ENCODE measurements at places on chromosomes 1 and 21. TPM values are rescaled to one million over a fixed set of nuclear protein-coding genes. Genes with fewer than 3 reads are reported as not detected.

DNA sequence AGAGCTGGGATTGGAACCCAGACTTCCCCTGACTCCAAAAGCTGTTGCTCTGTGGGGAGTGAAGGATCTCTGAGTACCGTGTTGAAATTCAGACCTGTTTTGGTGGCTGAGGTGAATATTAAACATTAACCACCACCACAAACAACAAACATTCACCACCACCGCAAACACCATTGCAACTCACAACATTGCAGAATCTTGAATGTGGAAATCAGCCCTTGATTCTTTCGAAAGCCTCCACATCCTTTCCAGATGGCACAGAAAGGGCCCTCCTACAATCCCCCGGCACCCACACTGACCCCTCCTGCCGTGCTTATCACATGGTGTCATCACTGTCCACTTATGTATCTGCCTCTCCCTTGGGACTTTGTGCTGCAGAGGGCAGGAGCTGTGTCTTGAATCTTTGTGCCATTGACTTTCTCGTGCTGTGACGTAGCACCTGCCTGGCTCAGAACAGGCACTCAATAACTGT, 1.4 kb downstream of the CDA start:
- H3K4me3 ChIP-seq, result peak overlapping the region; percentile 16
- DNase-seq, result peak; percentile 69
- H3K4me1 ChIP-seq, result peaks cover 12% of the 10 kb centered on the region
- H3K27me3 ChIP-seq, result no peaks in the 10 kb centered on the region
- H3K27ac ChIP-seq, result peak overlapping the region; percentile 56
- H3K36me3 ChIP-seq, result no peaks in the 10 kb centered on the region

TCHH gene
- total RNA-seq, result under 0.01 TPM

DNA sequence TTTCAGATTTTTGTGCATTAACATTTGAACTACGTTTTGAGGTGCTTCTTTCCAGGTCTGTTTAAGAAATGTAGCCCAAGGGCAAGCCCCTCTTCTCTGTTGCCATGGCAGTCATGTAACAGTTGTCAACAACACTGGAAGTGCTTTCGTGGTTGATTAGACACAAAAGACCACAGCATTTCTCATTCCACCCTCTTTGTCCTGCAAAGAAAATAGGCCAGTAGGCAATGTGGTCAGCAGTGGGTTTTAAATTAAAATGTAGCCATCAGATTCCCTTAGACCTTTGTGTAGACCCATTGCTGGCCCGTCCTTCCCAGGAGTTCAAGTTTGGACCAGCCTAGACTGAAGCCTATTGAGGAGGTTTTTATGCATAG, 35.4 kb downstream of the VANGL1 start:
- H3K36me3 ChIP-seq, result no peaks in the 10 kb centered on the region
- peaks cover 69% of the 10 kb centered on the region for H3K4me1 ChIP-seq
- no peak for DNase-seq

- no peak overlapping the region for H3K27ac ChIP-seq
- no peaks in the 10 kb centered on the region for H3K27me3 ChIP-seq
- peak; percentile 93 for DNase-seq
- H3K36me3 ChIP-seq, result no peaks in the 10 kb centered on the region
Measured at GRCh38 chr1:156090840-156091188, 8.5 kb upstream of the MEX3A start.

STK40 gene
- 37.1 TPM for total RNA-seq

GRCh38 chr1:207644852-207645634, at the start of gene CR1L:
CR1L (plus strand) TSS chr1:207645133; CDS start chr1:207645234, 101 bp downstream.
- no peaks in the 10 kb centered on the region for H3K36me3 ChIP-seq
- H3K4me1 ChIP-seq, result peaks cover 6% of the 10 kb centered on the region
- no peak within 1 kb of the TSS for H3K27ac ChIP-seq
- no peaks in the 10 kb centered on the region for H3K27me3 ChIP-seq
- peak; percentile 83 for DNase-seq
- H3K4me3 ChIP-seq, result peak within 1 kb of the TSS; percentile 46

- no peak overlapping the region for H3K27ac ChIP-seq
- H3K27me3 ChIP-seq, result no peaks in the 10 kb centered on the region
- H3K4me3 ChIP-seq, result no peak overlapping the region
- H3K4me1 ChIP-seq, result no peaks in the 10 kb centered on the region
- peaks cover 13% of the 10 kb centered on the region for H3K36me3 ChIP-seq
- DNase-seq, result no peak
Measured at GRCh38 chr1:182803846-182804245, 14.3 kb downstream of the NPL start.

PTBP2 gene
- total RNA-seq, result 162 TPM

GRCh38 chr1:74432325-74432724, 80.1 kb downstream of the LRRC53 start:
- no peak for DNase-seq
- no peak overlapping the region for H3K27ac ChIP-seq
- no peaks in the 10 kb centered on the region for H3K36me3 ChIP-seq
- H3K4me3 ChIP-seq, result no peak overlapping the region

DNA sequence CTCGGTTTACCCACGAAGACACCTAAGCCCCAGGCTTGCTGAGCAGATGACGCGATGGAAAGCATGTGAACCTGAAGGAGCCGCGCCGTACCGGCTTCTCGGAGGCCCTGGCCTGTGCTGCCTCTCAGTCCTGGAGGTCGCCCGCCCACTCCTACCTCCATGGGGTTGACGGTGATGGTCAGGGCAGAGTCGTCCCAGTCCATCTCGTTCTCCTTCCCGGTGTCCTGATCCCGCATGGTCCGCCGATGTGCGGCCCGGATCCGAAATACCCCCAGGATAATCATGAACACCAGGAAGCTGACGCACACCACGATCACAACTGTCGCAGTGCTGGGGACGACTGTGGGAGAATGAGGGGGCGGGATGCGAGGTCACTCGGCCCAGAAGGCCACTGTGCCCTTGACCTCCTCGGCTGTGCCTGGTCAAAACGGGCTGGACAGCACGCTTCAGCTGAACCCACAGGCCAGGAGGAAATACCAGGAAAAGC, 79.6 kb downstream of the PIK3CD start:
- no peaks in the 10 kb centered on the region for H3K27me3 ChIP-seq
- no peak for DNase-seq
- peaks cover 72% of the 10 kb centered on the region for H3K36me3 ChIP-seq
- no peaks in the 10 kb centered on the region for H3K4me1 ChIP-seq
- no peak overlapping the region for H3K27ac ChIP-seq
